ENCODE measurements at places on chromosomes 6 and 20.

GRCh38 chr6:41736800-41737555 lies 1.6 kb upstream of the TFEB start:
- DNase-seq, result no peak

DNA sequence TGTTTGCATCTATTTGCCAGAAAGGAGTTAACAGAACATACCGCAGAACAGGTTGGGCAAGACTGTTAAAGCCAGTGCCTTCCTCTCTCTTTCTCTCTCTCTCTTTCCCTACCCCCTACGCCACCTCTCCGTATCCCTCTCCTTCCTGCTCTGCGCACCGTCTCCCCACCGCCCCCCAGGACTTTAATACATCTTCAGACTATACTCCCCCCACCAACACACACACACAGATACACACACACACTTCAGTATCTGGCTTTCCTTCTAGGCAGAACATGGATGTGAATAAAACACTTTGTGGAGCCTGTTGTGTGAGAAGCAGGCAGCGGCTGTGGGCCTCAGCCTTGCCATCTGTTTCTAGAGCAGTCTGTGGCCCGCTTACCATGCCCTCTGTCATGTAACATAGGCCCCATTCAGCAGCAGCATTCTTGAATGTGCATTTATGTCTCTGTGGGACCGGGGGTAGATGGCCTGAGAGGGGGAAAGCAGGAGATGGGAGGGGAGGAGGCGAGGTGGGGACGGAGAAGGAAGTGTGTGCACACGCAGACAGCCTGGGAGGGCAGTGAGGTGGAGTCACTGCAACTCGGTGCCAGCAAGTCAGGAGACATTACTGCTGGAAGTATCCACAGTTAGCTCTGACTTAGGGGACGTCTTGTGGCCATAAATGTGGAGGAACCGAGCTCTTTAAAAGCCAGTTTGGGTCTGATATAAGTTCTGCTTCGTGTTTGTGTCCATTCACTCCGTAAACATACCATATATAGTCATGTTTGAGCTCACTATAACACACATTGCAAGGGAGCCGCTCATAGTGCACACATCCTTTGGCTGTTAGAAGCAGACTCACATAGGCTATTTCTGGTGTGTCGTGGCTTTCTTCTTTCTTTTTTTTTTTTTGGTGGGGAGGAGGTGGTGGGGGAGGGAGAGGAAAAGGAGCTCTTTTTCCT lies 38.4 kb downstream of the RREB1 start:
- no peak for DNase-seq

DNA sequence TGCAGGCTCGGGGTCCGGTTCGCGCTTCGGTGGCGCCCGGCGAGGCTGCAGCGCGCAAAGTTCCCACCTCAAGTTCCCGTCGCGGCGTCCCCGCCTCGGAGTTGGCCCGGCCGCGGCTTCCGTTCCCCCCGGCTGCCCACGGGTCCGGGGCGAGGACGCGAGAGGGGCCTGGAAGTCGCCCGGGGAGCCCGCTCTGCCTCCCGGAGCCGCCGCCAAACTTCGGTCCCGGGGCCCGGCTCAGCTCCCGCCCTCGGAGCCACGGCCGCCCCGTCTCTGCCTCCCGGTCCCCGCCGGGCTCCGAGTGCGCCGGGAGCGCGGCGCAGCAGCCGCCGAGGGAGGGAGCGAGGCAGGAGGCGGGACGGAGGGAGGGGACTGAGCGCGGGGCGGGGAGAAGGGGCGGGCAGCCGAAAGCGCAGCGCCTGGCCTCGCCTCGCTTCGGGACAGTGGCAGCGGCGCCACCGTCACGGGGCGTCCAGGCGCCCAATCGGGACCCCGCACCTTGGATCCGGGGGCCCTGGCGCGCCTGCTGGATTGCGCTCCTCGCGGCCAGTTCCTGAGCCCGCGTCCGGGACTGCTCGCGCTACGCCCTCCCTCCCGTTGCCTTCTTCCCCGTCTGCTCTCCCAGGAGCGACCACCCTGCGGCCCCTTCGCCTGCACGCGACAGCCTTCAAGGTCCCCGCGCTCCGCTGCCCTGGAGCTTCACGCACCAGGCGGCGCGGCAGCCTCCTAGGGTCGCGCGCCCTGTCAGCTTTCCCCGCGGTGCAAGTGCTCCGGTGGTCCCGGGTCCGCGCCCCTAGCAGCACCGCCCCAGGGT lies at the start of gene KCNG1:
Gene KCNG1 (minus strand): TSS at position 305 of the 814 bp plus-strand sequence. CDS start 12,769 bp downstream, outside the sequence.
- DNase-seq, result peak; percentile 98

GRCh38 chr6:90005048-90005827 lies 111.0 kb downstream of the GJA10 start:
- peak; percentile 35 for DNase-seq

DNA sequence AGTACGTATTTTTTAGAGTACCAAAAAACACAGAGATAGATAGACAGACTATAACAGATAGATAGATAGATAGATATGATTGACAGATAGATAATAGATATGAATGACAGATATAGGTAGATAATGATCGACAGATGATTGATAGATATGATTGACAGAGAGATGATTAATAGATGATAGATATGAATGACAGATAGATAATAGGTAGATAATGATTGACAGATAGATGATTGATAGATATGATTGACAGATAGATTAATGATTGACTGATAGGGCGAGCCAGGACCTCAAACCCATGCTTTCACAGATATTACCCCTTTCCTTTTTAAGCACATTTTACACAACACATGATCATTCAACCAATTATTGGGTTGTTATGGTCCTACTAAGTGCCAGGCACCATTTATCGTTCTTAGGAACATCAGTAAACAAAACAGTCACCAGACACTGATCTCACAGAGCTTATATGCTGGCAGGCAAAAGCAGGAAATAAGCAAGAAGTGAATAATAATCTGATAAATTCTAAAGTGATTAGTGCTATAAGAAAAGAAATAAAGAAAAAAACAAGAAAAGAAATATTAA lies 11.6 kb downstream of the MAFB start:
- DNase-seq, result no peak

DNA sequence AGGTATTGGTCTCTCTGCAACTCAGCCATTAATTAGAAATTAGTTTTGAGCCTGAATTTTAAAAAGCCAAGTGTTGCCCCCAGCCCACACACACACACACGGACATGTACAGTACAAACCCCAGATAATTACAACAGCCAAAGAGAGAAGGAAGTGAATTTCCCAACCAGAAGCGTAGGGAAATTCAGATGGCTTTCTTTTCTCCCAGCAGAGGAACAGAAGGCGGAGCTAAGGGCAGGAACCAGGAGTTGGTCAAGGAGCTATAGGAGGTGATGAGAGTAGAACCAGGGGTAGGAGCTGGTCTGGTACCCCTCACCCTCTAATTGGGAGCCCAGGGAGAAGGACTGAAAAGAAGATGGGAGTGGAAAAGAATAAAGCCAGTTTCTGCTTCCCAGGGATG lies 3.9 kb upstream of the ZBTB9 start:
- DNase-seq, result no peak

- DNase-seq, result no peak
These were observed 118.6 kb upstream of the ADGRF1 start for GRCh38 chr6:47160702-47161101.

- no peak for DNase-seq
These were observed 45.3 kb downstream of the NCOA3 start for GRCh38 chr20:47547034-47547387.

GRCh38 chr6:136927292-136927691 lies 5.2 kb downstream of the SLC35D3 start:
- DNase-seq, result peak; percentile 51

- peak; percentile 97 for DNase-seq
These were observed at the start of gene DTNBP1 for GRCh38 chr6:15662326-15663129. DTNBP1 (minus strand) TSS chr6:15663028; CDS start chr6:15662869, 159 bp downstream.

DNA sequence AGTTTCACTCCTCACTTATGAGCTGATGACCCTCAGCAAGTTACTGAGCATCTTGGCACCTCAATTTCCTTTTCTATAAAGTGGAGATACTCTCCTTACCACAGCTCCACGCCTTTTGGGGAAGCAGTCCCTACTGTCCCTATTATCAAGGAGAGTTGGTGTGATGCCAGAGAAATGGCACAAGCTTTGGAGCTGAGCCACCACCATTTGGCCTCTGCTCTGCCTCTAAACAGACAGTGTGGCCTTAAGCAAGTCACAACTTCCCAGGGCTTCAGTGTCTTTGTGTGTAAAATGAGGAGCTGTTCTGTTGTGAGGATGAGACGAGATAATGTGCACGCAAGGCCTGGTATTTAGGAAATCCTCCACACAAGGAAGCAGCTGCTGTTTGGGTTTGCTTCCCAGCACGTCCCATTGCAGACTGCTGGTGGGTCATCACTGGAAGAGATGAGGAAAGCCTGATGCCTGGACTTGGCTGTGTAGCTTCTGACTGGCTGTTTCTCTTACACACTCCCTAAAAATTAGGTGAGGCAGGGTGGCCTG lies 18.5 kb downstream of the NSFL1C start:
- DNase-seq, result no peak

GRCh38 chr6:149316740-149317643 lies 520 bp upstream of the TAB2 start:
- DNase-seq, result peak; percentile 86

DNA sequence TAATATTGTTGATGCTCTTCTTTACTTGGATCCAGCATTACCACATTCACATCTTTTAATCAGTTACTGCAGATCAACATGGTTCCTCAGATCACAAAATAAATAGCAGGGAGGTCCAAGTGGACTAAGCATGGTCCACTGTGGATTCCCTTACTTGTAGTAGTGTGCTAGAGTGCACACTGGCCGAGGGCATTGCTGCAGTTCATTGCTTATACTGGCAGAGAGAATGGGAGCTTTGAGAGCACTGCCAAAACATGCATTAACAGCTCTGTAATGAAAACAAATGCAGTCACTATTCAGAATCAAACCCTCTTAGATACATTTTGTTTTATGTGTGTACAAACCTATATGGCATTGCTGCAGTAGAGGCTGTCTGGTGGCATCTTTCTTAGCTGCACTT lies 471.5 kb downstream of the CD109 start:
- no peak for DNase-seq

- DNase-seq, result no peak
These were observed 150.6 kb downstream of the NFATC2 start for GRCh38 chr20:51391926-51392325.

DNA sequence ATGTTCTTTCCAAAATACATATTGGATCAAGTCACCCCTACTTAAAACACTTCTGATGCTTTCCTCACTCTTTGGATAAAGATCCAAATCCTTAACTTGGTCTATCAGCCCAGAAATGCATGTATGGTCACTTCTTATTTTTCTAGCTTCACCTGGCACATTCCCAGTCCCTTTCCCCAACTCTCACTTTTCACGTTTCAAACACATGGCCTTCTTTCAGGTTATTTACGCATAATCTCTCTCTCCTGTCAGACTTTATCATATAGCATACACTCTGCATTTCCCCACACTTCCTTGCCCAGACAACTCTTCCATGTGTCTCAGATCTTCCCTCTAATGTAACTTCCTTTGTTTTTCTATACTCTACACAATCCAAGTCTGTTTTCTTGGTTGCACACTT lies 12.8 kb downstream of the PHIP start:
- DNase-seq, result no peak

DNA sequence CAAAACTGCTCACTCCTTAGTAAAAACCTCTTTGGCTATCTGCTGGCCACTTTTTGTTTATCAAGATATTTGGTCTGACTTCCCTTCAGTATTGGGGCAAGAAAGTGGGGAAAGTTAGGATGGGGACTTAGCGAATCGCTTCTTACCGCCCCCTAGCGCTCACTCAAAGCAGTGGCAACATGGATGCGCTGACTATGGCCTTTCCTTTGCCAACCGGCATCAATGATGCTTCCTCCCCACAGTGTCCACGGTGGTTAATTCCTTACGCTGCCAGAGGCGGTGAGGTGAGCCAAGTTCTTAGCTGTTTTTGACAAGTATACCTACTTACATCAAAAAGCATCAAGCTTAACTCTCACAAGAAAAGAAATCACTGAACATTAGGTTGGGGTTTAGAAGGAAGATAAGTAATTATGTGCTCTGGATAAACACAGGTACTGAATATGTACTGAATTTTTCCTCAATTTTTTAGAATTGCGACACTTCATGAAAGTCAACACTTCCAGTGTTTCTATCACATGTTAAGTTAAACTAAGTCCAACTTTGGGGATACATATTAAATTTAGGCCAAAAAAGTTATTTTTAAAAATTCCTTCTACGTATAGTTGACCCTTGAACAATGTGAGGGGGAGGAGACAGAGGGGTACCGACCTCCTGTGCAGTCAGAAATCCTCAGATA lies 86.7 kb downstream of the GMDS start:
- DNase-seq, result peak; percentile 86

GRCh38 chr20:17155401-17155800 lies 71.4 kb upstream of the PCSK2 start:
- no peak for DNase-seq

DNA sequence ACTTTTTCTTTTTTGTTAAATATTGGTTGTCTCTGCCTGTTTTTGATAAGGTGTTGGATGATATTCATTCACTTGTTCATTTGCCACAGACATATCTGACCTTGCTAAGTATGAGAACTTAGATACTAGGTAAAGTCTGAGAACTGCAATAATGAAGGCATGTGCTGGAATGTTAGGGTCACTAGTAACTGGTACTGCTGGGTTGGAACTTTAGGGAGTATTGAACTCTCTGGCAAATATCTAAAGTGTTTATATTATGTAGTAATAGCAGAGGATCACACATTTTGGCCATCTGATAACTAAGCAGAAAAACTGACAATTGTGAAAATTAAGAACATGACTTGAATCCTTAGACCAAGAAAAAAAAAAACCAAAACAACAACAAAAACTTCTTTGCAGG lies 162.7 kb downstream of the MEI4 start:
- no peak for DNase-seq

DNA sequence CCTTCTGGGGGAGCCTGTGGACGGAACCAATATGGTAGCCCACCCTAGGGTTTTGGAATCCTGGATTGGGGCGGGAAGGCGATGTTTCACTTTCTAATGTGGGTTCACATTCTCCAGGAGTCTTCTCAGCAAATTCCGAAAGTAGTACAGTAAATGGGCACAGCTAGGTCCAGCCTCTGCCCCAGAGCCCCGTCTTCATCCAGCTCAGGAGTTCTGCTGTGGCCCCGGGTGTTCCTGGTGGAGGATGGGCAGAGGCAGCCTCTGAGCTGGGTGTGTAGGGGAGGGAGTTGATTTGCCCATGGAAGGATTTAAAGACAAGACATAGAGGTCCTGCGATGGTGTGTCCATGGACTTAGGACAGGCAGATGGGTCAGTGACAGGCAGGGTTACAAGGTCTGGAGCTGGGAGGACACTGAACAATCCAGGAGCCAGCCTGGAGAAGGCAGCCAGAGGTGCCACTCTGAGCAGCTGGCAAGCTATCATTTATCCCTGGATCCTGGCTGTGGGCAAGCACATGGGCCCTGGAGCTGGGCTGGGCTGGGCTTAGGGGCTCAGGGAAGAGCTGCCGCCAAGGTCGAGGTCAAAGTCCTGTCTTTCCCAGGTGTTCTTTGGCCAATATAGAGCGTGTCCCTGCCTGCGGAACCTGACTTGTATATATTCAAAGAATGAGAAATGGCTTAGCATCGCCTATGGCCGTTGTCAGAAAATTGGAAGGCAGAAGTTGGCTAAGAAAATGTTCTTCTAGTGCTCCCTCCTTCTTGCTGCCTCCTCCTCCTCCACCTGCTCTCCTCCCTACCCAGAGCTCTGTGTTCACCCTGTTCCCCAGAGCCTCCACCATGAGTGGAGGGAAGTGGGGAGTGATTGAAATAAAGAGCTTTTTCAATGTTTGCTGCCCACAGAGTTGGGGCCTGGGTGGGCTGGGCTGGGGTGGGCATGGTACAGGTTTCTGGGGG lies 6.7 kb downstream of the CLPSL1 start:
- no peak for DNase-seq

GRCh38 chr20:6698723-6699122 lies 68.8 kb upstream of the BMP2 start:
- no peak for DNase-seq

- DNase-seq, result no peak
These were observed 448.1 kb downstream of the CBLN4 start for GRCh38 chr20:55557191-55557590.

- DNase-seq, result peak; percentile 24
These were observed 189.4 kb downstream of the ZFP64 start for GRCh38 chr20:52001999-52002666.
